Sciatic nerve (tissue), 2 donors: ENCODE measurements at places on chromosomes 5 and 9. TPM values are rescaled to one million over a fixed set of nuclear protein-coding genes. Genes with fewer than 3 reads are reported as not detected.

Gene CTXN3
- total RNA-seq, result not detected

Gene DMRT2
- total RNA-seq, result 2.4 TPM

Gene ZNF366
- 8.0 TPM for total RNA-seq

Gene PHYHD1
- total RNA-seq, result 38.7 TPM

Gene DMGDH
- total RNA-seq, result 8.0 TPM

Gene FBP2
- not detected for total RNA-seq

Gene THBS4
- total RNA-seq, result 111 TPM

Gene GIN1
- 14.1 TPM for total RNA-seq
